ENCODE measurements at places on chromosomes 7 and 10. TPM values are rescaled to one million over a fixed set of nuclear protein-coding genes. Genes with fewer than 3 reads are reported as not detected.

DNA sequence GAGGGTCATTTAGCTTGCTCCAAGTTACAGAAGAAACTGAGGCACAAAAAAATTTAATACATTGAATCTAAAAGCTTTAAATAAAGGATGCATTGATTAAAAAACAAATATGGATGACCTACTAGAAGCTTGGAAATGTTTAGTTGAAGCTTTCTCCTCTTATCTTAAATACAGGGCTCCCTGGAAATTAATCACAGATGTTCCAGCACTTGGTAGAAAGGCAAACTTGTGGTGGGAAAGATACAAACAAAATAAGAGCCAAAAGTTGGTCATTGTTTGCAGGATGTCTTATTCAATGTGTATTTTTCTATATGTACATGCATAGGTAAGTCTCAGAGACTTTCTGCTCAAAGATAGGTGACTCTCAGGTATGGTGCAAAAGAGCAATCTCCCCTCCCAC is 40.7 kb upstream of the LYZL1 start:
- DNase-seq: no peak

DNA sequence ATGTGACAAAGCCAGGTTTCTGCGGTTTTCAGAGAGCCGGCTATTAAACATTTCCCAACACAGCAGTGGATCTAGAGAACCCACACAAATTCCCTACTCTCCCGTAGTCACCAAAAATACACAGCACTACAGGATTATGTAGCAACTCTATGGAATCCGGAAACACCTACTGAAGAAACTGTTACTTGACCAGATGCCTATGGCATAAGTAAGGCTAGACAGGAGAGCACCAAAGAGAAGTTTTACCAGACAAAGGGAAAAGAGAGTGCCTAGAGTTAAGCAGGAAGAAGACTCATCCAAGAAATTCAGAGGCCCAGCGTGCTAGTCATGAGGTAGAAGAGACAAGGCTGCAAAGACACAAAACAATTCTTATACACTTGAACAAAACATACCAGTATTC is 321.1 kb downstream of the PARD3 start:
- DNase-seq: no peak

GRCh38 chr7:2475678-2476015 is 551 bp downstream of the GRIFIN start:
- no peak for DNase-seq

DNA sequence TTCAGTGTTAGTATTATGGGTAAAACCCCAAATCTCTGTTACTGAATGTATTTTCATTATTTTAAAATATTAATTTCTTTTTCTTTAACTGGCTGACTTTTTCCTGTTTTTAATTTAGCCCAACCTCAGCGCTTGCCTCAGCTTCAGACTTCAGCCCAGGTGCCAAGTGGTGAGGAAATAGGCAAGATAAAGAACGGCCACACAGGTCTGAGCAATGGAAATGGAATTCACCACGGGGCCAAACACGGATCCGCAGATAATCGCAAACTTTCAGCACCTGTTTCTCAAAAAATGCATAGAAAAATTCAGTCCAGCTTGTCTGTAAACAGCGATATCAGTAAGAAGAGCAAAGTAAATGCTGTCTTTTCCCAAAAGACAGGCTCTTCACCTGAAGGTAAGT is 57.5 kb downstream of the MDFIC start:
- no peak for DNase-seq

DNA sequence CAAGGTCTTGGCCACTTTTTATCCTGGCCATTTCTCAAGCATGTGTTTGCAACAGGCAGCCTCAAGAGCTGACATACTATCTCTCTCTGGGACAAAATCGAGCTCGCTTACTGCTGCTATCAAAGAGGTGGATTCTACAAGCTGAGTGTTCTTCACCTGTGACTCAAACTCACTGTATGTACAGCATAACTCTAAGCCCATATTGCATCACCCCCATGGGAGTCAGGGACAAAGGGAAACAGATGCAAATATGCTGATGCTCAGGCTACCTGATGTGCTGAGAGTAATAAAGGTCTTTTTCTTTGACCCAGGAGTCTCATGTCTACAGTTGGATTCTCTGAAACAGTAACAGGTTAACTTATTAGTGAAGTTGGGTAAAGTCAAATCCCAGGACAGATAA is 45.2 kb downstream of the PCLO start:
- DNase-seq: no peak

OR2A42 gene
- total RNA-seq: not detected

LLCFC1 gene
- total RNA-seq: not detected

GNAT3 gene
- total RNA-seq: not detected

NUTM2E gene
- total RNA-seq: 0.11 TPM
